Small intestine (tissue), 16 donors: ENCODE measurements at places on chromosomes 3 and 15.

DNA sequence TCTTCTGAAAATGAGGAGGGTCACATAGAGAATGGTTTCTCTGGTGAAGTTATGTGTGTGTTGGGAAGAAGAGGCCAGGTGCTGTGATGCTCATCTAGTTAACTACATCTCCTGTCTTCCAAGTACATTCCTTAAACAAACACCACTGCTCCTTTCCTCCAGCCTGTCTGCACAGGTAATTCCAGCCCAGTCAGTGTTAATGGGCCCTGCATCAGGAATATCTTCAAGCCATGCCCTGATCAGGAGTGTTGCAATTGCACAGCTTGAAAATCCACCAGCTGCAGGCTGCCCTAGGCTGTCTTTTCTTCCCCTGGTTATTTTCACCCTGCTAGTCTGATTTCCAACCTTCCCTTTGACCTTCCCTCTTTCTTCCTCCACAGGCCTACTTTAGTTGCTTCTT is 41.9 kb upstream of the LMOD3 start:
- H3K27me3 ChIP-seq: no peaks in the 10 kb centered on the region
- H3K4me3 ChIP-seq: no peak overlapping the region
- H3K27ac ChIP-seq: no peak overlapping the region

DNA sequence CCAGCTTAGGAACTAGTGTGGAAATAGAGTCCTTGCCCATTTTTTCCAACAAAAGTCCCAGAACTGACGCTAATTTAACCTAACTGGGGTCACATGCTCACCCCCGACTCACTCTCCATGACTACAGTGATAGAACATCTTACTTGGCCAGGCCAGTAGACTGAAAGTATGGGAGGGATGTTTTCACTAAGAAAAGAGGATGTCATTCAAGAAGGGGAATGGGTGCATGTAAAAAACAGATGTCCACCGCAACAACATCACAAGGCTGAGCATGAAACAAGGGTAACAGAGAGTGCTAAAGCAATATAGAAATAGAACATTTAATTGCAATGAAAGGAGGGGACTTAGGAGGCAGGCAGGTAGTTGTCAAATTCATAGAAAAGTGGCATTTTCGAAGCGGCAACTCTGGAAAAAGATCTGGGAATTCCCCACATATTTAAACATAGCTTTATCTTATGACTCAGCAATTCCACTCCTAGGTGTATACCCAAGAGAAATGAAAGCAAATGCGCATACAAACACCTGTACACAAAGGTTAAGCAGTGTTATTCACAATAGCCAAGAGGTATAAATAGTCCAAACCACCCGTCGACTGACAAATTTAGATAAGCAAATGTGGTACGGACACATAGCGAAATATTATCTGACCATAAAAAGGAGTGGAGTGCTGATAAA is 41.1 kb upstream of the UBE2E2 start:
- no peaks in the 10 kb centered on the region for H3K4me1 ChIP-seq
- no peak overlapping the region for H3K4me3 ChIP-seq
- H3K27me3 ChIP-seq: peaks cover 4% of the 10 kb centered on the region
- DNase-seq: no peak
- no peaks in the 10 kb centered on the region for H3K36me3 ChIP-seq

- no peak for DNase-seq
- H3K27me3 ChIP-seq: no peaks in the 10 kb centered on the region
- no peak overlapping the region for H3K27ac ChIP-seq
- H3K4me1 ChIP-seq: peaks cover 2% of the 10 kb centered on the region
- no peaks in the 10 kb centered on the region for H3K36me3 ChIP-seq
- H3K4me3 ChIP-seq: no peak overlapping the region
These were observed 152.5 kb downstream of the MEX3B start for GRCh38 chr15:81893182-81893835.

- H3K4me1 ChIP-seq: peaks cover 5% of the 10 kb centered on the region
- no peak overlapping the region for H3K4me3 ChIP-seq
- no peak for DNase-seq
- H3K27me3 ChIP-seq: no peaks in the 10 kb centered on the region
These were observed 193.6 kb downstream of the FAM43A start for GRCh38 chr3:194879126-194879877.

DNA sequence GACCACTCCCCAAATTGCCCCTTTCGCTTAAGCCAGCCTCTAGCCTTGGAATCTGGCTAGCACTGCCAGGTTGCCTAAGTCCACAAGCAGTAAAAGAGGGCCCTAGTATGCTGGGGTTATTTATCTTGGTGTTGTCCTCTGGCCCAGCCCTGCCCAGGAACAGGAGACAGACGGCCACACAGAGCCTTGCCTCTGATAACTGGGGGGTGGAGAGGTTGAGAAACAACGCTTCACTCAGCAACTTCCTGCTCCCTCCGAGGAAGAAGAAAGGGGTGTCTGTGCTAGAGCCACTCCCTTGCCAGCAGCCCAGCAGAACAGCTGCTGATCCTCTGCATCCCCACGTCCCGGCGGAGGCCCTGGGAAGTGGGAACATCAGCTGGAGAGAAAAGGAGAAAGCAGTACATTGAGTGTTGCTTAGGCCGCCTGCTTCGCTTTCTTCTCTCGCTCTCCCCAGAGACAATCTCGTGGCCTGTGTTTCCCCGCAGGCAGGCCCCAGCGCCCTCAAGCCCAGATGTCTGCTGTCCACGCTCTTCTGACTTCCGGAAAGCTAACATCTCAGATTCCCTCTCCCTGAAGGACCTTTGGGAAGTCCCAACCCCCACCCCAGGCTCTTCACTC is 22.6 kb upstream of the C3orf70 start:
- peak overlapping the region; percentile 98 for H3K27ac ChIP-seq
- H3K4me1 ChIP-seq: no peaks in the 10 kb centered on the region
- no peaks in the 10 kb centered on the region for H3K27me3 ChIP-seq
- peak; percentile 94 for DNase-seq
